Left forelimb (tissue), 1 donor: ENCODE measurements at places on chromosomes 6 and 20.

DNA sequence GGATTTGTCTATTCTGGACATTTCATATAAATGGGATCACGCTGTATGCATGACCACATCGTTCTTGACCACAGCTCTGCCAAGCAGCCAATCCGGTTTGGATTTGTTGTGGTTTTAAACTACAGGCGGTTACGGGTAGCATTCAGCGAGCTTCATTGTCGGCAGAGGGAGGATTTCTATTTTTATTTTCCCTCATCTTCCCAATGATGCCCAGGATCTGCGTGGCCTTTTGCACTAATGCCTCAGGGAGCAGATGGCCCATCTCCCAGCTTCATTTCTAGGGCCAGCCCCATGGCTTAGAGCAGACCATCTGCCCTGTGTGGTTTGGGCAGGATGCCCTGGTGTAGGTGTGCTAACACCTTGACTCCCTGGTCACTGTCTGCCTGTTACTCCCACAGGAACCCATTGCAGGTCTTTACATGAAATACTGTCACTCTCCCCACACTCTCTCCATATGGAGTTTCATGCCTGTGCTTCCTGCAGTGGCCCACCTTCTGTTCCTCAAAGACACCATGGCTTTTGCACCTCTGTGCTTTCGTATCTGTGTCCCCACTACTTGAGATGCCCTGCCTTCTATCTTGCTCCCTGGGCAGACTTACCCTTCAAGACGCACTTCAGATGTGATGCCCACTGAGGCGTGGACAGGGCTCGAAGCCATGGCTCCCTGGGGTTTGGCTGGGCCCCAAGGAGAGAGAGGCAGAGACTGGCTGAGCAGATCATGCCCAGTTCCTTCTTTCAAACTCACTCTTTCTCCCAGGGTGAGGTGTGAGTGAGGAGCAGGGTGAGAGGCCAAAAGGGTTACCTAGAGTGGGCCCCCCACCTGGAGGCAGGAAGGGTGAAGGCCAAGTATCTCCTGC is 26.0 kb downstream of the SDCBP2 start:
- DNase-seq: no peak

- no peak for DNase-seq
Measured at GRCh38 chr6:147297124-147297523, 92.9 kb downstream of the STXBP5 start.

GRCh38 chr20:22385602-22386305 is 198.6 kb downstream of the FOXA2 start:
- no peak for DNase-seq

- peak; percentile 53 for DNase-seq
Measured at GRCh38 chr6:42405021-42405420, 46.7 kb downstream of the TRERF1 start.

DNA sequence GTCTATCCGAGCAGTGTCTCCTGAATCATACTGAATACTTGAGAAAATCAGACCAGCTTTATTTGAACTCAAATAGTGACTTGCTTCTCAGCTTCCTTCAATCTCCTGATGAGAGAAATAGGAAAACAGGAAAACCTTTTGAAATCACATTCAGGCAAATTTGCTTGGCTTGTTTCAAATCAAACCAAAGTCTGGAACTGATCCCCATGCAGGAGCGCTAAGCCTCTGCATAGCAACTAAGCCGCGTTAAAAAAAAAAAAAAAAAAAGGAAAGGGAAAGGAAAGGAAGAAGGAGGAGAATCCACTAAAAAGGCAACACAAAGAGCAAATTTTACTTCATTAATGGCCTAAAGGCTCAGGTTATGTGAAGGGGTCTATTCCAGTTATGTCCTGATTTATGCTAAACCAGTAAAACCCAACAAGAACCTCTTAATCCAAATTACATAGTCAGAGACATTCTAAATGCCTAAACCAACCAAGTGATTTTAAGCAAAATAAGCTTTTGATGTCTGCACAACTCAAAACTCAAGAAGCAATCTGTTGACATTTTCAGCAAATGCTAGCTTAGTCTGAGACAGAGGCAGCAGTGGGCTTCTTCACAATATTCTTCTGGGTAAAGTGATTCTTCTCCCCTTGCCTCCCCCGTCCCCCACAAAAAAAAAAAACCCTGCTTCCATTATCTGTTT is 112.5 kb downstream of the SOBP start:
- DNase-seq: no peak

GRCh38 chr6:130161683-130162404 is 60.9 kb downstream of the SAMD3 start:
- no peak for DNase-seq

DNA sequence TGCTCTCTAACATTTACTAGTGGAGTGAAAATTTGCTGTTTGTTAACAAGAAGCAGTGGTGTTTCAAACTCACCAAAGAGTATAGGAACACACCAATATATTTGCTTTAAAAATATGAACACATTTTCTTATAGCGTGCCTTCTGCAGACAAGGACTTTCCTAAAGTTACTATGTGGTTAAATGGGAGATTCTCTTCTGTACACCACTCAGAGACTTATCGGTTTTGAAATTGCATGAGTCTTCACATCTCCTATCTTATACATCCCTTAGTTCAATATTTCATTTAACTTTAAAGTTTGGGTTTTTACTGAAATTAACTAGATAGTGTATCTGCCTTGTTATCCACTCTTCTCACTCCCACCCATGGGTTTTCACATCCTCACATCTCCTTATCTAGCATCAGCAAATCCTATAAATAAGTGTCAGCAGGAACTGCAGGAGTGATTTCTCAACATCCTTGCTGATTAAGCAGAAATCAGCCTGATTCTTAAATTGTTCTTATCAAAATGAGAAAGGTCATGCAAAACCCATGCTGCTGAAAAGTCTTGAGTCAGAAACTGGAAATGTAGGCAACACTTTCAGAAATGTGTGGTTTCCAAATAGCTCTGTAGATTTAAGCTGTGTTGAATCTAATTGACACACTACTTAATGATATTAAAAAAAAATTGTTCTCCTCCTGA is 1075.6 kb upstream of the GJE1 start:
- no peak for DNase-seq

GRCh38 chr20:62156254-62156556 is 12.6 kb downstream of the SS18L1 start:
- DNase-seq: no peak

DNA sequence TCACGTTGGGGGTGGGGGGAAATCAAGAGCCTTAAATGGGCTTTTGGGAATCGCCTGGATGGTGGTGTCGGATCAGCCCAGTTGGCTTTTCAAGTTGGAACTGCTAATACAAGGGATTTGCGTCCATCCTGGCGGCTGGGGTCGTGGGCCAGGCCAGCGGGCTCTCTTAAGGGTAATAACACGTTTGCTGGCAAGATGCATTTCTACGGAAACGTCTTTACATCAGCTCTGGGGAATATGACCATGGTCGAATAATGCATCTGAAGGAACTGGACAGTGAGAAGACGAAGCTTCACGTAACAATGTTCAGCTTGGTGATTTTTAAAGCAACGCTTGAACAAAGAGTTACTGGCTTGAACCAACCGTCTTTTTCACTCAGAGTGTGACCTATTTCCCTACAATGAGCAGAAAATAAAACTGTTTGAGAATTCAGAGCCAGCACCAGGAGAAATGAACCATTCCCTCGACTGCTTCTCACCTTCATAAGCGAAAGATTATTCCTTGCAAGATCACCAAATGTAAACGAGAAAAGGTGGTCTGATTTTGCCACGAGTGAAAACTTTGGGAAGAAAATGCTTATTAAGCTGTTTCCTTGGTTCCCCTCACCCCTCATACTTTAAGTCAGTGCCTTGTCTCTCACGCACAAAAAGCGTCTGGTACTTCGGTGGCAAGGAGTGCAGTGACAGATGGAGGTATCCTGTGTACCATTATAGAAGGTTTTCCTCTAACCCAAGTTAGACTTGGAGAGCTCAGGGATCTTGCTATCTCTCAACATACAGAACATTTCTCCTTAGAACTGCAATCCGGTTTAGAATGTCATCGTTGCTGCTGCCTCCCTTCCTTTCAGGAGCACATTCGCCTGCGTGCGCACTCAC is 1.4 kb upstream of the MARCKS start:
- DNase-seq: peak; percentile 68

DNA sequence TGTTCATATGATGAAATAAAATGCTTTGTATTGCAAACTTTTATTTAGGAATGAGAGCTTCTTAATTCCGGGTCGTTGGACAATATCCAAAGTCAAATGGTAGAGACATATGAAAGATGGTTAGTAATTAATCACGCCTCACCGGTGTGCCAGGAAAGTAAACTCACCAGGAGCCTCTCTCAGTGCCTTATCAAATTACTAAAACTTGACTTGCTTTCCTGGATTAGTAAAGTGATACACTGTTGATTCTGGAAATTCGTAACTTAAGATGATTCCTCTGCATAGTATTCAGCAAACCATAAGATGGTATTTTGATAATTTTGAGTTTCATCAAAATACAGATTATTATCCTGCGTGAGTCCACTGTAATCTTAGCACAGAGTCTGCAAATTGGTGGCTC is 115.2 kb downstream of the PAX1 start:
- DNase-seq: no peak

- DNase-seq: no peak
Measured at GRCh38 chr6:29705389-29706231, 17.6 kb upstream of the HLA-F start.

- no peak for DNase-seq
Measured at GRCh38 chr6:165960695-165961094, 207.0 kb downstream of the TBXT start.

DNA sequence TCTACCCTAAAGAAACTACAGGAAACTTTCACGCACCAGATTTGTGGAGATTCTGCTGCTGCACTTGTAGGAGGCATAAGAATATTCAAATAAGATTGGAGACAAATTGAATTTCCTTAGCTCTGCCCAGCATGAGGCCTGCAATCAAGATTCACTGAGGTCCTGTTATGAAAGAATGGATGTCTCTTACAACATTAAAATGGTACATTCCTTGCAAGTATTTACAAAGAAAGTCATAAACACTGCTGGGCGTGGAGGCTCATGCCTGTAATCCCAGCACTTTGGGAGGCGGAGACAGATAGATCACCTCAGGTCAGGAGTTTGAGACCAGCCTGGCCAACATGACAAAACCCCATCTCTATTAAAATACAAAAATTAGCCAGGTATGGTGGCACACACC is 74.0 kb upstream of the MAP3K4 start:
- no peak for DNase-seq

- DNase-seq: no peak
Measured at GRCh38 chr6:75219263-75219662, 13.4 kb upstream of the COL12A1 start.

DNA sequence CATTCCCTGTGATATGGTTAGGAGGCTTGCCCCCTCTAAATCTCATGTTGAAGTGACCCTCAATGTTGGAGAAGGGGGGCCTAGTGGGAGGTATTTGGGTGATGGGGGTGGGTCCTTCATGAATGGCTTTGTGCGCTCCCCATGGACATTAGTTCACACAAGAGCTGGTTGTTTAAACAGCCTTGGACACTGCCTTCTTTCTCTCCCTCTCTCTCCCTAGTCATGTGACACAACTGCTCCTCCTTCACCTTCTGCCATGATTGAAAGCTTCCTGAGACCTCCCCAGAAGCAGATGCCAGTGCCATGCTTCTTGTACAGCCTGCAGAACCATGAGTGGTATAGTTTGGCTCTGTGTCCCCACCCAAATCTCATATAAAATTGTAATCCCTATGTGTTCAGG is 117.2 kb upstream of the SLC22A16 start:
- no peak for DNase-seq

DNA sequence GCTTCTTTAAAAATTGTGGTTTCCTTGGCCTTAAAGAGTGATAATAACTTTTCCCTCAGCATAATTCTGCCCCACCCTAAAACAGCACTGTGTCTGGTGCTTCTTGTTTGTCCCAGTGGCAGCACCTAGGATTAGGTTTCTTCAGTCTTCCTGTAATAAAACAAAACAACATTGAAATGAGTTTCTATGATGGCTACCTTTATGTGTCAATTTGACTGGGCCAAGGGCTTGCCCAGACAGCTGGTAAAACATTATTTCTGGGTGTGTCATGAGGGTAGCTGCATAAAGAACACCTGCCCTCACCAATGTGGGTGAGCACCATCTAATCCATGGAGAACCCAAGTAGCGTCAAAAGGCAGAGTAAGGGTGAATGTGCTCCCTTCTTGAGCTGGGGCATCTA is 117.8 kb downstream of the QRSL1 start:
- DNase-seq: no peak

GRCh38 chr6:167946007-167946406 is 51.5 kb upstream of the KIF25 start:
- no peak for DNase-seq

DNA sequence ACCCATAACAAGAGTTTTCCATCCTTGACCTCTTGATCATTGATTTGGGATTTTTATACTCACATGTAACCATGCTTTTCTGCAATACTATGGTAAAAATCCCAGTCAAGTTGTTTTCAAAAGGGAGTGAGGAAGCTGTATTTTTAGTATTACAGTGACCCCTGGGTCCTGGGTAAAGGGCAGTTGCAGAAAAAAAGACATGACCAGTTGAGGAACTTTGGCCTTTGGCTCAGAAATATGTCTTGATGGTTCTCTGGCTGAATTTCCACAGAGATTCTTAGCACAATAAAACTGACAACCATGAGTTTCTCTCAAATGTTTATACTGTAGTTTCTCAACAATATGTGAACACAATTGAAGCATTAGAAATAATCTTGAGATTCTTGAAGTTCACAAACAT is 28.6 kb upstream of the PRL start:
- no peak for DNase-seq

- DNase-seq: peak; percentile 44
Measured at GRCh38 chr20:4045741-4046140, 30.4 kb upstream of the RNF24 start.

DNA sequence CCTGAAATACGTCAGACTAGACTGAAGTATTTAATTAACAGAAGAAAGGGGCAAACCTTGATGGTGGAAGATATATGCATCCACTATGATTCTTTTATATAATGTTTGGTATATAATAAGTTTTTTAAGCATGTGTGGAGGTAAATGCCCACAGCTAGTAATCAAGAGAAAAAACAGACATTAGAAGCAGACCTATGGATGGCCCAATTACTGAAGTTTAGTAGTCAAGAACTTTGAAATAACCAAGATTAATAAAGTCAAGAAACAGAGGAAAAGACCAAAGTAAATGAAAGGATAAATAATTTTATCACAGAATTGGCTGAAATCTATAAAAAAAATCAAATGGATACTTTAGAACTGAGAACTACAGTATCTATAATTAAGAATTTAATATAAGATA is 15.3 kb downstream of the TTI1 start:
- DNase-seq: no peak

GRCh38 chr6:41589223-41589622 is 43.0 kb downstream of the FOXP4 start:
- DNase-seq: no peak

GRCh38 chr20:24692446-24693200 is 223.2 kb downstream of the SYNDIG1 start:
- DNase-seq: peak; percentile 60

GRCh38 chr20:58102261-58102660 is 126.2 kb downstream of the ANKRD60 start:
- DNase-seq: no peak

GRCh38 chr20:48627737-48628128 is 200.1 kb downstream of the PREX1 start:
- DNase-seq: no peak

GRCh38 chr20:40359131-40359912 is 329.7 kb downstream of the MAFB start:
- no peak for DNase-seq

GRCh38 chr20:36646678-36647077 is 682 bp upstream of the SLA2 start:
- no peak for DNase-seq
